ENCODE measurements at places on chromosomes 11 and 22.

DNA sequence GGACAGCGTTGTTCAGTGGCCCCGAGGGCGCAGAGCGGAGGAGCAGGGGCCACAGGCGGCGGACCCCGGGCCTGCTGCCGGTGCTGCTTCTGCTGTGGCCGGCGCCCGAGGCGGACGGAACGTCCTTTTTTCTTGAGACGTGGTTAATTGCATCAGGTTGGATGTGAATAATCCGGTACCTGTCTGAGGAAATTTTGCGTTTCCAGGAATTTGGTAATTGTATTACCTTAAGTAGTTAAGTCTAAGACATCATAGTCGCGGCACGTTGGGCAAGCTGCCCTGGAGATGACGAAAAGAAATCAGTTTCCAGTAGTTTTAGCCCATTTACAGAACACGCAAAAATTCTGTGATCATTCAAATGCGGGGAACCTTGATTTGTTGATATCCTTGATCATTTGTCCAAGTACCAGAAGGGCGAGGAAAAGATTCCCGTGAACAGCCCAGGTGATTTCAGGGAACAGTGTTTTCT lies 789 bp downstream of the SPECC1L start:
- no peak for DNase-seq

DNA sequence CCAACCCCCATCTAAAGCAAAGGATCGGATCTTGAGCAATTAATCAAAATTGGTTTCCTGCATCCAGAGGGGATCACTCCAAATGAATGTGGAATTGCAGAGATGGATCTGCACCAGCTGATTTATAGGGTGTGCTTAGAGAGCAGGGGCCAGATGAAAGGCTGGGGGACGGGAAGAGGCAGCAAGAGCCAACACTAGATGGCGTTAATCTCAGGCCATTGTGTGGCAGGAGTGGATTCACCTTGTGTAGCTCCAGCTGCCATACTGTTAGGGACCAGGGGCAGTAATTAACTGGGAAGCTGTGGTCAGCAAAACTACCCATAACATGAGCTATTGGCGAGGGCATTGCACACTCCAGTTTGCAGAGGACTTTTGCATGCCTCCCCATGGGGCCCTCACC lies 35.6 kb downstream of the SERPINH1 start:
- no peak for DNase-seq

GRCh38 chr11:93732237-93732892 lies 8.9 kb downstream of the TAF1D start:
- DNase-seq = no peak

DNA sequence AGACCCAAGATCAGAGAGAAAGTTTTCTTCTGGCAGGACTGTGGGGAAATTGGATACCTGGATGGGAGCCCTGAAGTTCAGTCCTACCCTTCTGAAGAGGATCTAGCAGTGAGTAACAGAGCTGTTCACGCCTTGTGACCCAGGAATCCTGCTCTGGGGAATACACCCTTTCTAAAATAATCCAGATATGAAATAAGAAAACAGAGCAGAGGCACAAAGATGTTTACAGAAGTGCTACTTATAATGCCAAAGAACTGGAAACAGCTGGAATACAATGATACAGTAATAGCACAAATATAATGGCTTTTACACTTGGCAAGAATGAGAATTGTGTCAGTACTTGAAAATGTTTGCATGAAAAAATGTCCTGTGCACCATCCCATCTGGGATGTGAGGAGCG lies 304.0 kb upstream of the NARS2 start:
- DNase-seq = no peak

DNA sequence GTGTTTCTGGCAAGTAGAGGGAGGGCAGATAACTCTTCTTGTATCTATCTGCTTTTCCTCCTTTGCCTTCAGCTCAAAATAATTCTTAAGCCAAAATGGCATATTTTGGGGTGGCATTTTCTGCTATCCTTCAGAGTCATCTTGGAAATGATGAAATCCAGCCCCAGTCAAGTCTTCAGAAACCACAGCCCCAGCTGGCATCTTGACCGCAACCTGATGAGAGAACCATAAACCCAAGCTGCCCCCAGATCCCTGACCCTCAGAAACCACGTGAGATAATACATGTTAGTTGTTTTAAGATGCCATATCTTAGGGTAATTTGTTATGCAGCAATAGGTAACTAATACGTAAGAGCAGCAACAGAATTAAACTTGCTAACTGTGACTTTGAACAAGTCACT lies 15.1 kb upstream of the PAMR1 start:
- no peak for DNase-seq

DNA sequence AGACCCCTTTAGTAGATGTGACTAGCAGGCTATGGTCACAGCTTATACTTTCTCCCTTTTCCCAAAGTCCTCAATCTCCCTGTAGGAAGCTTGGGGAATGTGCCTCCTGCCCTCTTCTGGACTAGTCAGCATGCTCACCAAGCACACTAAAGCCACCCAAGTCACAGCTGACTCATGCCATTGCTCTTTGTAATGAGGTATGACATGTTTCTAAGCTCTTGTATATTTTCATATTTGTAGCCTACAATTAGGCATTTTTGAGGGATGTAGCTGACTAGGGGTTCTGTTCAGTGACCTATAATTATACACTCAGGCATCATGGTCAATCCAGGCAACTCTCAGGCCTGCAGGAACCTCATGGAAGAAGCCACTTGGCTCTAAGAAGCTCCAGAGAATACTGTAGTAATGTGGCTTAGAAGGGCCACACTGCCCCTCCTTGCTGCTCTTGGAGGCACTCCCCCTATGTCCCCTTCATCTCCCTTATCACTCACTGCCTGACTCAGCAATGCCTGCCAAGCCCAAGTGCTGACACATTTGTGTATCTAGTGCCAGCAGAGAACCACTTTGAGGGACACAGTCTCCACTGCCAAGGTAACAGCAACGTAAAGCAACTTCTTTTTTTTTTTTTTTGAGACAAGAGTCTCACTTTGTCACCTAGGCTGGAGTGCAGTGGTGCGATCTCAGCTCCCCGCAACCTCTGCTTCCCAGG lies 86.2 kb downstream of the RPL27A start:
- no peak for DNase-seq

DNA sequence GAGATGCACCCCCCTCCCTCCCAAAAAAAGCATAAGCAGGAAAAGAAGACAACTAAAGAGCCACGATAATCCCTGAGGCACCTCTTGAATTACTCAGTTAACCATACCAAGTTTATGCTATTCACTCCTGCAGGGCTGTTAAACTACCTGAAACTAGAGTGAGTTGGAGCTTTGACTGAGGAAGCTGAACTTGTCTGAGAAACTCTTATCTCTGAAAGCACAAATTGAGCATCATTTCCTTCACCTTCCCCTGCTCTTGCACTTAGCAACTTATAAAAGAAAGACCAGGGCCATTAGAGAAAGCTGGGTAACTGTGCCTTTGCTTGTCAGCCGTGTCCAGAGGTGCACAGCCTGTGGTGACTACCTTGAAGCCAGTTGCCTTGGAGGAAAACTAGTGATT lies 745.6 kb downstream of the NELL1 start:
- DNase-seq = no peak

DNA sequence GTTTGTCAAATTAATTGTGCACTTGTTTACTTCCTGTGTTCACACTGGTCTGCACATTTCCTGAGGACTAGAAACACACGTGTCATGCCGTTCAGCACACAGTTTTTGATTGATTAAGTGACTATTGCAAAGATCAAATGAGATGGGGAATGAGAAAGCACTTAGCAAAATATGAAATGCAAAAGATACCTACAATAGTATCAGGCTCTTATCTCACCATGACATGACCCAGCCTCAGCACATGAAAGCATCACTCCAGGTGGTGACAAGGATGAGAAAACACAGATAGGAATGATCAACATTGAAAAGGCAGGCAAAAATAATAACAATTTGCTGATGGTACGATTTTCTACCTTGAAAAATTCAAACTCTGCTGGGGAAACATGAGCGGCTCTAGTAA lies 42.1 kb upstream of the TP53I11 start:
- DNase-seq = no peak

DNA sequence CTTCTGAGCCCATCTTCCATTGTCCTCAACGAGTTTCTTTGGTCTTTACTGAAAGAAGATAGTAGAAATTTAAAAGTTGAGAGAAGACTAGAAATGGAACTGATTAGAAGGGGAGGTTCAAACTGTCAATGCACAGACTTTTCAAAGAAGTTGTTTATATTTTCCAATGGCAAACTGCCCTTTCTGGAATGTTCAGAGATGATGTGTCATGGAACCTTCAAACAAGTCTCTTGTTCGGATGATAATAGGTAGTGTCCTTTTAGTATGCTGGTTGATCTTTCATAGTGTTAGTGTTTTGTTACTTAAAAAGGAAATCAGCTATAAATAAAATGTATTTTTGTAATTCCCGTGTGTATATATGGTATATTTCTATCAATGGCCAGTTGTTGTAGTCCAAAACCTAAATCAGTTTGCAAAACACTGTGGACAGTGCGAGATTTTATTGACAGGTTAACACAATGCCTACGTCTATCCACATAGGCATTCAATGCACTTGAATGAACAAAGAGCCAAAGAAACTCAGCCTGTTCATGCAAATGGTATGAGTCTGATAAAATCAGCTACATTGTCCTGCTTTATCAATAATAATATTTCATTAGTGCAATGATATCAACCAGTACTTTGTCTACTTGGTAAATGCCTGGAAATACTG lies 30.9 kb downstream of the C11orf91 start:
- DNase-seq = no peak

DNA sequence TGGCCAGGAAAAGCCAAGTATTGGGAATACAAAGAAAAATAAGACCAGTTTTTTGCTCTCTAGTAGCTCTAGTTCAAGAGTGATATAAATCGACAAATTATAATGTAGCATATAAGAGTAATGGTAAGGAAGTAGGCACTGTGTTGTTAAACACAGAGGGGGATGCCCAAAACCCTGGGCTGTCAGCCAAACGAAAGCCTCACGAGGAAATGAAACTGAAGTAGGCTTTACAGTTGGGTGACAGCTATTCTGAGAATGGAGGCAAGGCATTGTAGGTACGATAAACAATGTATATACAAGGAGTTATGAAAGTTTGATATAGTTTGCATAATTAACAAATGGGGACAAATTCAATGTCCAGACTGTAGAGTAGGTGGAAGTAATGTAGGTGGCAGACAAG lies 176.4 kb downstream of the FAM181B start:
- DNase-seq = peak; percentile 4

GRCh38 chr11:94832604-94833235 lies 64.6 kb downstream of the AMOTL1 start:
- DNase-seq = no peak

DNA sequence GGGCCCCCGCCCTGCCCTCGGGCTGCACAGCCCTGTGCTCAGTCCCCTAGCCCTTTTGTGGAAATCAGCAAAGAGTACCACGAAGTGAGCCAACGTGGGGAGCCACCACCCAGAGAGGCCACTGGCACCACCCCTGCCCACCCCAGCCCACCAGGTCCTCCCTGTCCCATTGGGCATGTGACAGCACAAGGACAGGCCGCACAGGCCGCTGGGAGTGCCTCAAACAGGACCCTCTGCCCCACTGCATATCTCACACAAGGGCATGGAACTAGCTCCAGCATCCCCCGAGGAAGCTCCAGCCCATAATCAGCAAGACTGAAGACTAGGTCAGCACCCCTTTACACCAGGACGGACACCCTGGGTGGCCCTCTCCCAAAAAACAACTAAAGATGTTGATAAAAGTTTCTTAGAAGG lies 29.7 kb downstream of the GNB1L start:
- DNase-seq = no peak

DNA sequence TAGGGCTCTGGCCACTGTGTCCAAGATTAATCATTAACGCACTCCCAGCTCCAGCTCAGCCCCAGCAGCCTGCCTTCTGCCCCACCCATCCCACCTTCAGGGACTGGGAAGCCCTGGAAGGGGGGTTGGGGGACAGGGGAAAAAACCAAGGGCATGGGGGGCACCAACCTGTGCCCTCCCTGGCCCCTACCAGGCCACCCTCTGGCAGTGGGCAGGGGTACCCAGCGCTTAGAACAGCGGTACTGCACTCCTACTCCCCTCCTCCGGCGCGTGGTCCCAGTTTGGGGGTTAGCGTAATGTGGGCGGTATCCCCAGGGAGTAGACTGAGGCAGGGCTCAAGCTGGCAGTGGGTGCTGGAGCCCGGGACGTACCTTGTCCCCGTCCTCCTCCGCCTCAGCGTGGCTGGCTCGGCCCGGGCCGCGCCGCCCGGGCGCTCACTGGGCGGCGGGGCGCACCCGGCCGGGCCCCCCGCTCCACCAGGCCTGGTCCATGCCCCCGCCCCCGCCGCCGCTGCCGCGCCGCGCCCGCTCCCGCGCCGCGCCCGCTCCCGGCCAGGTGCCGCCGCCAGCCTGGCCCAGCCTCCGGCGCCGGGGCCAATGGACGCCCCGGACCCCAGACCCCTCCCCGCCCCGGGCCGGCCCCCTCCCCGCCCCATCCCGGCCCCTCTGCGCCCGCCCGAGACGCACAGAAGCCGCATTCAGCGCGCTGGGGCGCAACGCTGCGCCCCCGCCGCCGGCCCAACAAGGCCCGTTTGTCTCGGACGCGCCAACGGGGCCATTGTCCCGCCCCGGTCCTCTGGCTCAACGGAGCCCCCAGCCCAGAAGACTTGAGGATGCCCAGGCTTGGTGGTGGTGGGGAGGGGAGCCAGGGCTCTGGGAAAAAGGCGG lies at the start of gene GAL3ST1:
Gene GAL3ST1, minus strand, starts transcription at position 571 of the 887 bp plus-strand sequence. CDS start 17,273 bp downstream, outside the sequence.
- peak; percentile 81 for DNase-seq

GRCh38 chr22:32073823-32074380 lies 30.8 kb downstream of the SLC5A1 start:
- no peak for DNase-seq

GRCh38 chr22:17164392-17165024 lies 5.4 kb upstream of the HDHD5 start:
- no peak for DNase-seq

- DNase-seq = no peak
Observed at GRCh38 chr11:39806652-39807051, 1652.8 kb downstream of the LRRC4C start.

DNA sequence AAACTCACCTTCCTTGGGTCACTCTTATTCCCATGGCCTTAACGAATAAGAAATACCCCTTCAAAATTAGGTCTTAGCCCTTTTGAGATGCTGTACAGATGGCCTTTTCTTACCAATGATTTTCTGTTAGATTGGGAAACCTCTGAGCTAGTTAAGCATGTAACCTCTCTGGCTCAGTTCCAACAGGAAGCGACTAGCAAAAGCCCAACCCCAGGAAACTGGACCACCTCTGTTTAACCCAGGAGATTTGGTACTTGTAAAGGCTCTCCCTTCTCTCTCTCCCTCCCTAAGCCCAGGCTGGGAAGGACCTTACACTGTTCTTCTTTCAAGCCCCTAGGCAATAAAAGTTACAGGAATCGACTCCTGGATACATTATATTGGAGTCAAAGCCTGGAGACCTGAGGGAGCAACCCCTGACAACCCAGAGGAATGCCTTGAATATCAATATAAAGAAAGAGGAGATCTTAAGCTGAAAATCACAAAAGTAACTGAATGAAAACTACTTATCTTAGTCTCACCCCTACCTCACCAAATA lies 11.7 kb downstream of the APIP start:
- DNase-seq = no peak

DNA sequence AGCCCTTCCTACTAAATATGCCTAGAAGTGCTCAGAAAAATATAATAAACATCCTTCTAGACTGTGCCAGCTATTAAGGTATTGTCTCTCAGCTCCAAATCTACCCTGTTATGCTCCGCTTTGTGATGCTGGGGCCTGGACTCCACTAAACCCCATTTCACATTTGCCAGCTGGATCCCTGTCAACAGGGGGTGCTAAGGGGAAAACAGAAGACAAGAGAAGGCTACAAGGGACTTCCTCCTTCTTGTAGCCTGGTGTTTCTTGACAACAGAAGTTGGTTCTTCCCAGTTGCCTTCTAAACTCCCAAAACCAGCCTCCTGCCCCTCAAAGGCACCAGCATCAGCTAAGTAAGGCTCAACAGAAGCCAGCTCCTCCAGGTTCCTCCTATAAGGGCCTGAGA lies 5.2 kb downstream of the NUMA1 start:
- no peak for DNase-seq

GRCh38 chr11:128553662-128554362 lies 33.5 kb downstream of the ETS1 start:
- peak; percentile 26 for DNase-seq
